ENCODE measurements at places on chromosomes 5 and 9.

GRCh38 chr5:142548739-142549275 lies 137.1 kb downstream of the FGF1 start:
- peak; percentile 61 for DNase-seq

GRCh38 chr5:143036146-143036927 lies 266.2 kb downstream of the ARHGAP26 start:
- DNase-seq: no peak

- no peak for DNase-seq
These were observed 301.7 kb upstream of the PCSK5 start for GRCh38 chr9:75588808-75589207.

GRCh38 chr5:50292735-50293394 lies 148.2 kb downstream of the EMB start:
- no peak for DNase-seq

GRCh38 chr9:137275588-137276472 lies 1.7 kb upstream of the TOR4A start:
- DNase-seq: no peak

GRCh38 chr5:127002390-127002789 lies 28.0 kb downstream of the MARCHF3 start:
- DNase-seq: no peak

GRCh38 chr5:15365070-15365469 lies 134.9 kb upstream of the FBXL7 start:
- no peak for DNase-seq

GRCh38 chr9:73037613-73038012 lies 84.8 kb upstream of the ALDH1A1 start:
- DNase-seq: no peak

- DNase-seq: no peak
These were observed 104.5 kb downstream of the VAV2 start for GRCh38 chr9:133887540-133888047.

DNA sequence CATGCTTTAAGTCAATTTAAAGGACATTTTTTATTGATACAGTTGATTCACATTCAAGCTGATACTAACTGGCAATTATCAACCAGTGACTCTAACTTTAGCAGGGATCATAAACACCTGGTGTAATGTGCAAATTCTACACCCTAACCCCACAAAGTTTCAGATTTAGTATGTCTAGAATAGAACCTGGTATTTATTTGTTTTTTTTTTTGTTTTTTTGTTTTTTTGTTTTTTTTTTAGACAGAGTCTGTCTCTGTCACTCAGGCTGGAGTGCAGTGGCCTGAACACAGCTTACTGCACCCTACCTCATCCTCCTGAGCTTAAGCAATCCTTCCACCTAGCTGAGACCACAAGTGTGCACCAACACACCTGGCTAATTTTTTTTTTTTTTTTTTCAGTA lies 311.2 kb upstream of the SEMA6A start:
- DNase-seq: no peak

- no peak for DNase-seq
These were observed 52.4 kb downstream of the MELK start for GRCh38 chr9:36625006-36625615.

GRCh38 chr5:108064302-108064701 lies 317.6 kb downstream of the FBXL17 start:
- DNase-seq: no peak

DNA sequence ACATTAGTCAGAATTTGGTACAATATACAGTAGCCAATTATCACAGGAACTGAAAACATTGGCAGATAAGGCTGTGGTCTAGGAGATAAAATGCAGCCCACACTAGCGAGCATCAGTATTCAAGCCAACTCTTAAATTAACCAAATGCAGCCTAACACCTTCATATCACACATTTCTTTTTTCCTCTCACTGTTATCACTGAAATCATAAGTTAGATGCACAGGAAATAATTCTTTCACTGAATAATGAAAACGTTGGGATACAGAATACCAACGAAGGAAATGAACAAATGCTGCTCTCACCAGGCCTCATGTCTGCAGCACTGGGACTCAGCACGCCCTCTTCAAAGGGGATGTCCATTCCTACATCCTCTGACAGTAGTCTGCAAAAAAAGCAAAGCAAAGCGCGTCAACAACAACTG lies 109.1 kb upstream of the PCA3 start:
- DNase-seq: no peak

DNA sequence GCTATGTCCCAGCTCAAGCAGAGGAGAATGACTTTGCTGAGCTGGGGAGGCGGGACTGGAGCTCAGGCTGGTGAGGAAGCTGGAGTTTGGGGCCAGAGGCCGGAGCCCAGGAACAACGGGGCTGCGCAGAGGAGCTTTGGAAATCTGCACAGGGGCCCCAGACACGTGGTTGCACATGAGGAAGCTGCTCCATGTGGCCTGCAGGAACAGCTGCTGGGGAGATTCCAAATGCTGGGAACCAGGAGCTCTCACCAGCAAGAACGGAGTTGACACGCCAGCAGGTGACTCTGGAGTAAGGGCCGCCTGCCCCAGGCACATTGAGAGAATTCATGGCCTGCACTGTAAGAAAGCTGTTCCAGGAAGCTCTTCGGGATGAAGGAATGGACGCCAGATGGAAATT lies 91.0 kb downstream of the OLFM1 start:
- no peak for DNase-seq

DNA sequence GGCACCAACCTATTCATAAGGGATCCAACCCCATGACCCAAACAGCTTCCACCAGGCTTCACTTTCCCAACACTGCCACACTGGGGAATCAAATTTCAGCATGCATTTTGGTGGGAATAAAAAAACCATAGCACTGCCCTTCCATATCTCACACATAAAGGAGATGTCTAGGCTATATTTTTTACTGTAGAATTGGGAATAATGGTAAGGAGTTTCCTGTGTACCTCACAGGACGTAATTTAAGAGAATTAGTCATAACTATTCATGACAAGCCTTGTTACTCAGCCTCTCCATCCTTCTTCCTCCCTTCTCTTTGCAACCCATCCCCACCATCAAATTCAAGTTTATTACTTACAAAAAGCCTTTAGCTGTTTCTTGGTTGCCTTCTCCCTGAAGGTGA lies 352.1 kb downstream of the MLLT3 start:
- no peak for DNase-seq

DNA sequence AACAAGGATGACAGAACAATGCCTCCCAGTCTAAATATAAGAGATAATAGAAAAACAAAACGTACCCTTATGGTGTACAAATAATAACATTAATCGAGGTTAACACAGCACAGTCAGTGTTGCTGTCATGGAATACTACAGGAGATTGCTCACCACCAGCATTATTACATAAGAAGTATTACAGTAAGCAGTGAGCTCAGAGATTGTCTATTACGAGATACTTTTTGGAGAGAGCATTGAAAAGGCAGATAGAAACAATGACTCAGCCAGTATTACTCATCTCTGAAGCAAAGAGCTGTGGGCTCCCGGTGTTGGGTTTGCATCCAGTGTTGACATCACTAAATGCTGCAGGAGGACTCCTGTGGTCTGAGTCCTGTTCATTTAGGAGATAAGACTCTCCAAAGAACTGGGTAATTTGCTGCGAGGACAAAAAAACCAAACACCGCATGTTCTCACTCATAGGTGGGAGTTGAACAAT lies 191.9 kb upstream of the SEMA6A start:
- DNase-seq: no peak

- no peak for DNase-seq
These were observed 593.4 kb upstream of the TUSC1 start for GRCh38 chr9:26271495-26272122.

GRCh38 chr9:5895782-5896181 lies 5.1 kb downstream of the MLANA start:
- DNase-seq: no peak

DNA sequence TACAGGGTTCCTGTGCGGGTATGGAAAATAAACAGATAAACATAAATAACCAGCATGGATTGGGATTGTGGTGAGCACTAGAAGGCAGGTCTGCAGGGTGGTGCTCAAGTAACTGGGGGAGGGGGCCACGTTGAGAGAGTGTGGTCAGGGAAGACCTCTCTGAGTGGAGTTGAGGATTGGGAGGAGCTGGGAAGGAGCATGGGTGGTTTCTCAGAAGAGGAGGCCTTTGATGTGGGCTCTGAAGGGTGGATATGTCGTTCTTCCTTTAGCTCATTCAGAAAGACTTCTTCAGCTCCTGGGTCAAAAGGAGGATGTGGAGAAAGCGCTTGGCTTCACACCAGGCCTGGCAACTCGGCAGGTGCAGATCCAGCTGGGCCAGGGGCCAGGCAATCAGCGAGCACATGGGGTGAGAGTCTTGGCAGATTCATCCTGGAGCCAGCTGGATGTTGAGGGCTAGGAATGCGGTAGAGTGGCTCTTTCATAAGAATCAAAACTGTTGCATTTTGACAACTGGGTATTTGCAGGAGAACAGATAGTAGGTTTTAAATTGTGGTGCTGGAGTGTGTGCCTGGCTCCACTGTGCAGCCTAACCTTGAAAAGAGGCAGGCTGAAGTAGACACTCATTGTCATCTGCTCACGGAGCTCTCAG lies 71.7 kb downstream of the PCSK5 start:
- no peak for DNase-seq

DNA sequence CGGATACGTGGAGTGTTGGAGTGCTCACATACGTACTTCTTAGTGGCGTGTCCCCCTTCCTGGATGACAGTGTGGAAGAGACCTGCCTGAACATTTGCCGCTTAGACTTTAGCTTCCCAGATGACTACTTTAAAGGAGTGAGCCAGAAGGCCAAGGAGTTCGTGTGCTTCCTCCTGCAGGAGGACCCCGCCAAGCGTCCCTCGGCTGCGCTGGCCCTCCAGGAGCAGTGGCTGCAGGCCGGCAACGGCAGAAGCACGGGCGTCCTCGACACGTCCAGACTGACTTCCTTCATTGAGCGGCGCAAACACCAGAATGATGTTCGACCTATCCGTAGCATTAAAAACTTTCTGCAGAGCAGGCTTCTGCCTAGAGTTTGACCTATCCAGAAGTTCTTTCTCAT lies 73.5 kb upstream of the OTULINL start:
- DNase-seq: no peak

GRCh38 chr9:133730994-133731715 lies 7.0 kb downstream of the SARDH start:
- no peak for DNase-seq

DNA sequence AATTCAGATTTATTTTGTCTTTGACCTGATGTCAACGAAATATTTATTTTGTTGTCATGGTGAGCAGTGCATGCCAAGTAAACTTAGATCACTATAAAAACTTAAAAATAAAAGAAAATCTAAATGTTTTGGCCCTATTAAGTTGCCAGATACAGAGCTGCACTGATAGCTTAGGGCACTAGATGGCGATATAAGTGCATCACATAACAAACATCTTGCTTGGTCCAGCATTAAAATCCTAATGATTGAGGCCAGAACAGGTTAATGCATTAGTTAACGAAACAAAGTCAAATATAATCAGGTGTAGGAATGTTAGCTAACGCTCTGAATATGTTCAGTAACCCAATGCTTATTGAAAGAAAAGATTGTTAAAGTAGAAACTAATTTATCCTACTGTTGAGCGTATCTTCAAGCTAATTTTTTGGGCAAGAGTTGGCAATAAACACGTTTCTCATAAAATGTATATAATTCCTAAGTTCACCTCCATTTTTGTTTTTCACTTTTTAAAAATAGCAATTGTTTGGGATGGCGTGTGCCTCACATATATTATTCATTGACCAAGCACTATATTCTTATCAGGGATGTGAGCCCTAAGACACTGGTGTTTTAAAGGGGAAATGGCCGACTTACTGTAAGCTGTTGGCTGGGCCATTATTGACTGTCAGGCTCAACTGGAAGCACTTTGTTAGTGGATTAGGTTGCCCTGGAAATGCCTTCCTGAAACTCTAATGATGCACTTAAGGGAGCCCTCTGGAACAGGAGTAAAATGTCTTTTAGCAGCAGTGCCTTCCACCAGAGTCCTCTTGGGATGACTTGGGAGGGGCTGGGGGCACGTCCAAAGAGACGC lies 33.3 kb downstream of the KCTD16 start:
- no peak for DNase-seq

DNA sequence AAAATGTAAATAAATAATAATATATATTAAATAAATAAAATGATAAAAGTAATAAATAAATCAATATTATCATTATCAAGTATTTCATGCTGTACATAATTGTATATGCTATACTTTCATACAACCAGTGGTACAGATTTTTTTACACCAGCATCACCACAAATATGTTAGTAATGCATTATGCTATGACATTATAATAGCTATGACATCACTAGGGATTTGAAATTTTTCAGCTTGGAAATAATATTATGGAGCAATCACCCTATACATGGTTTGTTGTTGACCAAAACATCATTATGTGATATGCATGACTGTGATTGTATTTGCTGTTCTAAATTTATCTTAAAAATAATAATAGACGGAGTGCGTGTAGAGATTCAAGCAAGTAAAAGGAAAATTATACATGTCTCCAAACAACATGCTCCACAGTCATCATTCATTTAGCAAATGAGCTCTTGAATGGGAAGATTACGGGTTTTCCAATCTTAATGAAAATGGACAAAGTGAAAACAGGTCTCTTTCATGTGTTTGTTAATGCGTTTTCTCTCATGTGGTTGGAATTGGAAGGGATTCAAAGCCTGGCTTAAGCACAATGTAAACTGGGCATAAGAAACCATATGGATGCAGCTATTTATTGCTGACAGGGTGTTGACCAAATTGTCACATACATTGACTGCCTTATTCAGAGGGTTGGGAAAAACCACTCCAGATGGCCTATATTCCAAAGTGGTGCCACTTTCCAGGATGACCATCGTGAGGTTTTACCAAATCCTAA lies 643.0 kb upstream of the RGMB start:
- no peak for DNase-seq

DNA sequence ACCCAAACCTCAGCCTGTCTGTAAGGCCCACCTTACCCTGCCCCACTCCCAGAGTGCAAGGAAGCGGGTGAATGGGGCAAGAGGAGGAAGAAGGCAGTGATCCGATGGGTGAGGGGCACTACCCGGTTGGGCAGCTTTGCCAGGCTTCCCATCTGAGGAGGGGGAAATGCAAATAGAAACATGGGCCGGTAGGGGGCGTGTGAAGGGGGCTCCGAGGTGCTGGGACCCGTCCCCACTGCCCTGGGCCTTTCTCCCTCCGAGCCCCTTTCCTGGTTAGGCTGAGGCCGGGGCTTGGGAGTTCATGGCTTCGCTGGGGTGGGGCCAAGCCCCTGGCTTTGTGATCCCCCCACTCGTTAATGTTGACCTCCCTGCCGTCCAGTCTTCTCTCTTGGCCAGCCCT lies 23.6 kb upstream of the MYORG start:
- no peak for DNase-seq

DNA sequence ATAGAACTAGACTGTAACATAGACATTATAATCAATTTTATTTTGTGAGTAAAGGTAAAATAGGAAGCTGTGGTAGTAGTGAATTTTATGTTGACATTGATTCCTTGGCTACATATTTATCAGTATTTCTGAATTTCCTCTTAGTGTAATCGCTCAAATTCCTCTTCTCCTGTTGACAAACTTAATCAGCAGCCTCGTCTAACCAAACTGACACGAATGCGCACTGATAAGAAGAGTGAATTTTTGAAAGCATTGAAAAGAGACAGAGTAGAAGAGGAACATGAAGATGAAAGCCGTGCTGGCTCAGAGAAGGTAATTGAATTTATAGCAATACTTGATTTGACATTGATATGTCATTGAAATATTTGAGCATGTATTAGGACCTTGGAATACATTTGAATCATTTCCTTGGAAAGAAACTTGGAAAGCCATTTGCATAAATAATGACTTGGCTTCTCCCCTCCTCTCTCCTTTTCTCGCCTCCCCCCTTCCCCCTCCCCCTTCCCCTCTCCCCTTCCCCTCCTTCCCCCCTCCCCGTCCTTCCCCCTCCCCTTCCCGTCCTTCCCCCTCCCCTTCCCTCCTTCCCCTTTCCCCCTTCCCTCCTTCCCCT lies 75.5 kb downstream of the GPBP1 start:
- no peak for DNase-seq

GRCh38 chr9:87346061-87346665 lies 151.5 kb upstream of the DAPK1 start:
- DNase-seq: no peak

All from GOT3 (cell line).